ENCODE measurements at places on chromosomes 3 and 15.

GRCh38 chr3:196711838-196712513 is at the start of the genes CEP19 and PIGX:
CEP19 (minus strand) TSS chr3:196712250; CDS start chr3:196708657, 3,593 bp downstream.
PIGX (plus strand) TSS chr3:196712377.
- DNase-seq: peak; percentile 53

DNA sequence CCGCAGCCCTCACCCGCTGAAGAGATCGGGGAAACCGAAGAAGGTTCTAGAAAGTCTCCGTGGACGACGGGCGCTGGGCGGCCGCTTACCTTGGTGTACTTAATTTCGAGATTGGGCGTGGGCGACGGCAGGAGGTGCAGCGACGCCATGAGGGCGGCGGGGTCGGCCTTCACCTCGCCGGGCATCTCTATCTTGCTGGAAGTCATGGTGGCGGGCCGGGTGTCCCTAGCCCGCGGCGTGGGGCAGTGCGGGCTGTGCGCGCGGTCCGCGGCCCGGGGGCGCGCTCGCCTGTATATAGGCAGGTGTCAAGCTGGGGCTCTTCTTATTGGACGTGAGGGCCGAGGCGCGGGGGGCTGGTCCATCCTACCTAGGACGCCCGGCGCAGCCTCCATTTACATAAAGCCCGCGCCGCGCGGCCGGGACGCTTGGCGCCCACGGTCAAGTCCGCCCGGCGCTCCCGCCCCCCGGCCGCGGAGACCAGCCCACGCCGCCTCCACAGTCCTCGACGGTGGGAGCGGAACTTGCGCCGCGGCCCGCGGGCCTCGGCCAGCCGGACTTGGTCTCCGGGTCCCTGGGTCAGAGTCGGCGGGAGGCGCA is at the start of gene ALDH1A2:
TSS of gene ALDH1A2 (minus strand) at position 267 of the 597 bp plus-strand sequence. CDS start at position 206, 61 bp downstream.
- no peak for DNase-seq

DNA sequence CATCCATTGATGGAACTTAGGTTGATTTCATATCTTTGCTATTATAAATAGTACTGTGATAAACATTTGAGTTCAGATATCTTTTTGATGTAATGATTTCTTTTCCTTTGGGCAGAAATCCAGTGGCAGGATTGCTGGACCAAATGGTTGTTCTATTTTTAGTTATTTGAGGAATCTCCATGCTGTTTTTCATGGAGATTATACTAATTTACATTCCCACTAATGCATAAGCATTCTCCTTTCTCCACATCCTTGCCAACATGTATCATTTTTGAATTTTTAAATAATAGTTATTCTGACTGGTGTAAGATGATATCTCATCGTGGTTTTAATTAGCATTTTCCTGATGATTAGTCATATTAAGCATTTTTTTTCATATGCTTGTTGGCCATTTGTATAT is 144.0 kb upstream of the SUCLG2 start:
- DNase-seq: no peak

DNA sequence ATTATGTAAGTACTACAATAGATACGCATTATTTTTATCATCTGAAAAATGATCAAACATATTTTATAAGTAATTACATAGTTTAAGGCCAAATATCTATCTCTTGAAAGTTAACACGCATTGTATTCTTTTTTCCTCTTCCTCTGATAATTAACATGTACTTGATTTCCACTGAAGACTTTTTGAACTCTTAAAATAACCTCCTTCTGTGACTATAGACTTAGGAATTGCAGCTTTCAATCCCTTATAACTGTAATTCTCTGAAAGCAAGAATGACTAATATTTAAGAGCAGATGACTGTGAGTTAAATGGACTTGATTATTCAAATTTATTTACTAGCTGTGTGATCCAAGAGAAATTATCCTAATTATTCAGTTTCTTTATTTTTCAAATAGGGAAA is 730.6 kb upstream of the NECTIN3 start:
- DNase-seq: no peak

GRCh38 chr3:57335283-57335938 is 42.9 kb upstream of the ASB14 start:
- no peak for DNase-seq

DNA sequence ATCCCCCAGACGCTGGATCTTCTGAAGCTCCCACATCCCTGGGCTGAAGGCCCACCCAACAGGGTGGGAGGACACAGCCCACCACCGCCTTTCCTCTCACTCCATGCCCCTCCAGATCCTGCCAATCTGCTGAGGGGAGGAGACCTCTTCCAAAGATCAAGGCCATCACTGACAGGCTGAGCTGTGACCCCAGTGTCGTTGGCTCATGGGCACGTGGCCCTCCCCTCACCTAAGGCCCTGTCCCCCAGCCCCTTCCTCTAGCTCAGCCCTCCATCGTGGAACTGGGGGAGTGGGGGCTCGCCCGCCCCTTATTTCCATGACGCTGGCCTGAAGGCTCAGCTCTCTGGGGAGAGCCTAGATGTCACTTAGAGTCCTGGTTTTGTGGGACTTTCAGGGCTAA is 10.4 kb downstream of the C3orf18 start:
- DNase-seq: no peak

DNA sequence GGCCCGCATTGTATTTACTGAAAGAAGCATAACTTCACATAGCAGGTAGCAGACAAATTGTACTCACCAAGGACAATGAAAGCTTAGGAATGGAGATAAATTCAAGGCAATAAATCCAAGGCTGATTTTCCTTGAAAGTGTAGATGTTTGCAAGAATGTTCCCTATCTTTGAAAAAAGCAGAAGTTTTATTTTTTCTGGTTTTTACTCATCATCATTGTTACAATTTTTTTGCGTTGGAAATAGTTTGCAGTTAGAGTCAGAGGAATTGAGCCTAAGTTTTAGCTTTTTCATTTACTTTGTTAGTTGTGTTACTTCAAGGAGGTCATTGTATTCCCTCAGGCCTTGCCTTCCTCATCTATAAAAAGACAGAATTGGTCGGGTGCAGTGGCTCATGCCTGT is 213.9 kb upstream of the TBL1XR1 start:
- no peak for DNase-seq

DNA sequence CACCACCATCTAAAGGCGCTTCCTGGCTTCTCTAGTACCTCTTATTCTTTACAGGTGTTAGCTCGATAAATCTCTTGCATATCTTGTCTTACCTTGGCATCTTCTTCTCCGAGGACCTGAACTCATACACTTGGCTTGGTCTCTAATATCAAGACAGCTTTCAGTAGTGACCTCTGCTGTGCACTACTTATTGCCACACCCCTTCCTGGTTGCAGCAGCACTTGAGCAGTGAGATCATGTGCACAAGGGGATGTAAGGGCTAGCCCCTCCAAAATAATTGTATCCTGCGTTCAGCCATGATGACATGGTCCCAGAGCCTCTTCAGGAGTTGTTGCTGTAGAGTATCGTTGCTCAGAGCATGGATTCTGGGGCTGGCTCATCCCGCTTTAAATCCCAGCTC is 1.3 kb upstream of the PLA1A start:
- no peak for DNase-seq

DNA sequence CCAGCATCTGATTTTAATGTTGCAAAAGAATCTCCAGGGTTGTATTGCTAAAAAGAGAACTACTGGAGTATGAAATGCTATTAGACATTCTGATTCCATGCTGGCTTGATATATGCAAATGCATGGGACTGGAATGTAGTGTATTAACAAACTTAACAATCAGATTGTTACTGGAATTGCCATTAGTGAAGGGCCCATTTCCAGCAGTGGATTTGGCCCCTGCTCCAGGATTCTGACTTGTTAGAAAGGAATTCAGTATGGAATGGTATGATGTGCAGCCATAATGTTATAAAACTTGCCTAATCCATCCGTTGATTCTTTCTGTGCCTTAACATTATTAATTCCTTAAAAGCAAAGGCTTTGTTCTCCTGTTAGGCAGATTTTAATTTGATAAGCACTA is 7.9 kb downstream of the ARRDC4 start:
- no peak for DNase-seq

DNA sequence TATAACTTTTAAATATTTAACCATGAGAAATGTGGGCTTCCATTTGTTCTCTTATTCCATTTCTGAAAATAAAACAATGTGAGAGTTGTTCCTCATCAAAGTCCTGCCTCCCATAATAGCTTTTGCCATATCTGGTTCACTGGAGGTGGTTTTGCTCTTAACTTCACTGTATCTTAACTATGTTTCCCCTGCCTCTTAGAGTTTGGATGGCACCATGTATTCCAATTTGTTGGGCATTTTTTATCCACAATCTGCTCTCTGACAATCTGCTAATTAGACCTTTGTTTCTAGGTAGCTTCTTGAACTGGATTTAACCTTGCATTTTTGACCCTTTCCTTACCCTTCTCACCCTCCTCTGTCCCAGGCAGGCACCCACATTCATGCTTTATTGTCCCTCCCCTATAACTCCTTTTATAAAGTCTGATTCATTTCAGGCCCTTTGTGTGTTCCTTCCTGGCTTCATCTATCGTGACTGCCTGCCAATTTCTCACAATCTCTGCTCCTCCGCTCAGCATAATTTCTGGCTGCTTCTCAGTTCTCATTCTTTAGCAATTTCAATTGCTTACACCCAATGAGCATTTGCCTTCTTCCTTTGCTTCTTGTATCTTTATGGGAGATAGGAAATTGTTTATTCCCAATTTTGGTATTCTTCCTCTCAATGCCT is 144.2 kb upstream of the ARHGEF26 start:
- DNase-seq: no peak

DNA sequence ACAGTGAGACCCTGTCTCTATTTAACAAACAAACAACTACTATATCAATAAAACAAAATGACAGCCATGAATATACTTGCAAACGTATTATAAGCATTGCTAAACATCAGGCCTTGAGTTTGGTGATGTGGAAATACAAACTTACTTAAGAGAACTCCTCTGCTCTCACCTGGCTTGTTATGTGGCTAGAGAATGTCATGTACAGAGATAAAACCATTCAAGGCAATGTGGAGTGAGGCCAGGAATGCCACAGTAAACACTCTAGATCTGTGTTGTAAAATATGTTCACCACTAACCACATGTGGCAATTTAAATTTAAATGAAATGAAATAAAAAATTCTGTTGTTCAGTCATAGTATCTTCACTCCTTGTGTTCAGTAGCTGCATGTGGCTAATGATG is 22.7 kb upstream of the RARB start:
- DNase-seq: no peak

DNA sequence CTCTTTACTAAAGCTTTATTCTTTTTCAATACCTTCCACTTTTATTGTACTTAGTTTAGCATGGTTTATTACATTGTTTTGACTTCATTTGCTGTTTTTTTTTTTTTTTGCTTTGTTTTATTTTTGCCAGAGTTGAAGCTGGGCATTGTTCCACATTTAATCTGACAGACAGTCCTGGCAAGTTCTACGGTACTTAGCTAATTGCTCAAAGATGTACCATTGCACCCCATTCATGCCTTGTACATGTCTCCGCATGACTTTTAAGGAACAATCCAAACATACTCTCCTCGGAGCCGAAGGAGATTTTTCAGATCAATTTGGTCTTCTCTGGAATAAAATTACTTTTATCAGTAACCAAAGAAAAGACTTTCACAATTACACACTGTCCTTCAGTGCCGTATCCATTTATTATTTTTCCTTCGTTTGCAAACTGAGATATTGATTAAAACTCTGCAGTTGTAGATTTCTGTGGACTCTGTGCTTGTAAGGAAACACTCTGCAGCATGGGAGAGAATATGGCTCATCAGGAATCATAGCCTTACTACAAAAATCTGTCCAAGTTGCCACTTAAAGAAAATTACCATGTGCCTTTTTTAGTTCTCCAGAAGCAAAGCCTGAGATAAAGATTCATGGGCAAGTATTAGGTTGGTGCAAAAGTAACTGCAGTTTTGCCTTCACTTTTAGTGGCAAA is 952.0 kb downstream of the AGBL1 start:
- DNase-seq: no peak

DNA sequence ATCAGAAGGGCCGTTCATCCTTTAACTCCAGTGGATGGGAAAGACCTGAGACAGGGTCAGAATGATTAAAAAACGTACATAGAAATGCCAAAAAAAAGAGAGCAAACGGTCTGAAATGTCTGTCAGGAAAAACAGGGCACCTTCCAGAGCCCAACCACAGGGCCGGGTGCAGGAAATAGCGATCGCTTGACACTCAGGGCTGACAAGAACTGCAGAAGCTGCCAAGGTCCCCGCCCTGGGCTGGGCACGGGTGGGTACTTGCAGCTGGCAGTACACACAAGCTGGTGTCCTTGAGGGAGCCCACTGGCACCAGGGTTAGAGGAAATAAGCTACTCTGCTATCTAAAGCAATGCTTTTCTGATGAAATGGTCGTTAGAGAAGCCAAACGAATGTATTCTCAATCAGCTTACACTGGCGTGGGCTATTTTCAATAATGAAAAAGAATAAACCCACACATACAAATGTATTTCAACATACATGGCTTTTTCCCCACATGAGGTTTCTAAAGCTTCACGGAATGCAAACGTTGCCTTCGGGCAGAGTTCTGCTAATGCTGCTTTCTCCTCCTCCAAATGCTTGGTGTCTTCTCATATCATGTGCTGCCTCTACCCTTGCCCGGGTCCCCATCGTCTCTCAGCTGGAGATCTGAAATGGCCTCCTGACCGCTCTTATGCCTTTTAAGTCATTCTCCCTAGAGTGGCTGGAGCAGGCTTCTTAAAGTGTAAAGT is 15.6 kb downstream of the FRMD4B start:
- DNase-seq: no peak

- no peak for DNase-seq
These were observed 2.4 kb downstream of the ANAPC13 start for GRCh38 chr3:134483195-134483900.

DNA sequence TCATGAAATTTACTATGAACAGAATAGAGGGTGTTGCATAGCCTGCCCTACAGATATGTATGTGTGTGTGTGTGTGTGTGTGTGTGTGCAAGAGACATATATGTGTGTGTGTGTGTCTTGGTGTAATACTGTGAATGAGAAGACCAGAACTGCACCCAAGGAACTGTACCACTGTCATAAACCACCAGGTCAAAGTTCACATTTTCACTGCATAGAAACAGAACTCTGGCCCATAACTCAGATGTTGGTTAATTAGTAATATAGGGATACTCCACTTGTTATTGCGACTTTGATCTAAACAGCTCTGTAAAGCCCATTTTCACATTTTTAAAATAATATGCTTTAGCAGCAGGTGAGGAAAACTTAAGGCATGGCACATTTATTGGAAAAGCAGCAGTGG is 111.8 kb downstream of the IGF2BP2 start:
- no peak for DNase-seq

- DNase-seq: no peak
These were observed 675 bp downstream of the RYR3 start for GRCh38 chr15:33311312-33311971.

GRCh38 chr3:149475451-149476060 is 1.1 kb downstream of the TM4SF4 start:
- DNase-seq: no peak
